Esophagus squamous epithelium (tissue), 5 donors: ENCODE measurements at places on chromosomes 16 and 17.

GRCh38 chr16:56898847-56899246, 33.1 kb upstream of the HERPUD1 start:
- no peaks in the 10 kb centered on the region for H3K4me1 ChIP-seq
- no peaks in the 10 kb centered on the region for H3K27me3 ChIP-seq
- no peak overlapping the region for H3K4me3 ChIP-seq
- H3K36me3 ChIP-seq = no peaks in the 10 kb centered on the region
- H3K27ac ChIP-seq = no peak overlapping the region

GRCh38 chr17:74078363-74078941, 125.0 kb upstream of the RPL38 start:
- H3K27me3 ChIP-seq = no peaks in the 10 kb centered on the region
- H3K36me3 ChIP-seq = no peaks in the 10 kb centered on the region
- H3K4me3 ChIP-seq = no peak overlapping the region

DNA sequence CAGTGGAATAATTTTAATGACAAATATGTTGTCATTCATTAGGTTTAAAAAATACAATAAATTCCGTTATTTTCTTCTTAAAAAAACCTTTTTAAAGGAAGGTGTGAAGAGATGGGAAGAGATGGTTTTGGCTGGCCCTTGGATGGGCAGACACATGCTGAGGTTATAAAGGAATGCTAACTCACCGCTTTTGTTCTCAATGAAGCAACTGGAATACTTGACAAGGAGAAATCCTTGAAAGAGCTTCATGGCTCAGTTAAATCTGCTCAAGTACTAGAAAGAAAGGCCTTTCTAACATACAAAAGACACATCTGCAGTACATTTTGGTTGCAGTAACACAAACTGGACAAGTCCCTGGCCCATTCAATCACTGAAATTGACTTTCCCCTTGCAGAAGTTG, 158.3 kb upstream of the KCNJ16 start:
- no peaks in the 10 kb centered on the region for H3K27me3 ChIP-seq
- DNase-seq = no peak
- no peak overlapping the region for H3K27ac ChIP-seq
- H3K36me3 ChIP-seq = no peaks in the 10 kb centered on the region
- H3K4me1 ChIP-seq = no peaks in the 10 kb centered on the region

DNA sequence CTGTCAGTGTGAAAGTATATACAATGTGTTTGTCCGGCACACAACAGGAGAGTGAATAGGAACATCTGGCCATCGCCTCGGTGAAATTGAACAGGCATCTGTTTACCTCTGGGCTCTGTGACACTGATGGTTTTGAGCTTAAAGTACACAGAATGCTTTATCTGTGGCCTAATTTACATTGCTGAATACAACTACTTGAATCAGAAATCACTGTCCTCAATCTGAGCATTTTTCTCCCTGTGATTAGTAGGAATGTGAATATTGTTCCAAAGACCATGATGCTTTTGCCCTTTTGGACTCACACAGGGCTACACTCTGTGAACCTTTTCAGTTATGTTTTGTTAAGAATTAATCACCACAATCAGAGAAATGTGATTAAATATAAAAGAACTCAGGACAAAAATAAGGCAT, 323.0 kb upstream of the TBX2 start:
- DNase-seq = no peak
- no peak overlapping the region for H3K27ac ChIP-seq
- H3K4me1 ChIP-seq = no peaks in the 10 kb centered on the region
- H3K4me3 ChIP-seq = no peak overlapping the region
- no peaks in the 10 kb centered on the region for H3K27me3 ChIP-seq
- no peaks in the 10 kb centered on the region for H3K36me3 ChIP-seq

DNA sequence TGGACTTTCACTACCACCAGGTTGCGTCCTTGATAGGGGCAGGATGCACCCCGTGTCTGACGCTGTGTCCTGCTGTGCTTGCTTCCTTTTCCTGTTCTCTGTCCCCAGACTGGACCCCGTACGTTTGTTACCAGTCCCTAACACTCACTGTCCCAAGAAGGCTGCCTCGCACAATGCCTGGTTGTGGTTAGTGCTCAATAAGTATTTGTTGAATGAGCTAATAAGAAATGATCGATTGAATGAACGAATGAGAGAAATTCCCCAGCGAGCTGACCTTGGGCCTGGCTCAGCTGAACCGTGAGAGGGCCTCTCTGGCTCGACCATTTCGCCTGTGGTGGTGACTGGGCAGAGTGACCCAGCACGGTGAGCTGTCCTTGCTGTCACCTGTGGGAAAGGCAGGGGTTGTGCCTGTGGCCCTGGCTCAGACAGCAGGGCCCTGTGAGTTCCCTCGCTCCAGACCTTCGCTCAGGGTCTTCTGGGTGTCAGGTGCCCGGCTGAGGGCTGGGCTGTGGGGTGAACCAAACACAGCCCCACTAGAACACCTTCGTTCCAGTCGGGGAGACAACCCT, 20.9 kb downstream of the CMIP start:
- H3K27ac ChIP-seq = no peak overlapping the region
- H3K27me3 ChIP-seq = no peaks in the 10 kb centered on the region
- no peak overlapping the region for H3K4me3 ChIP-seq
- peaks cover 74% of the 10 kb centered on the region for H3K4me1 ChIP-seq
- DNase-seq = no peak
